Fibroblast of skin of left biceps (primary cell): ENCODE measurements at places on chromosomes 4 and X.
A peak's percentile ranks its signal among the peaks of the same experiment; 100 is the strongest.

DNA sequence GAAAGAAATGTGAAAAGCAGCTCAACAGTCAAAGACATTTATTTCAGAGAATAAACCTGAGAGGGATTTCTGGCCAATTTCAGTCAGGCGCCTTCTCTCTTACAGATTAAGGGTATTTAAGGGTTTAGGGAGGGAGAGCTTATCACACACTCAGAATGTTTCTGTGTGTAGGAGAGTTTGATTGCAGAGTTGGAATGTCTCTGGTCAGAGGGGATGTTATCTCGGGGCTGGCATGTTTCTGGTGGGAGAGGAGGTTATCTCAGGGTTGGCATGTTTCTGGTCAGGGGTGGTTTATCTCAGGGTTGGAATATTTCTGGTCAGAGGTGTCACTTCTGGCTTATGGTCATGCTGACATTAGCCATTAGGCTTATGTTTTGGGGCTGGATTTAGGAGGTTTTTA, 1920.5 kb upstream of the PCDH7 start:
- no peak for DNase-seq

GRCh38 chr4:88276952-88277710, 7.2 kb downstream of the PPM1K start:
- no peak for DNase-seq

DNA sequence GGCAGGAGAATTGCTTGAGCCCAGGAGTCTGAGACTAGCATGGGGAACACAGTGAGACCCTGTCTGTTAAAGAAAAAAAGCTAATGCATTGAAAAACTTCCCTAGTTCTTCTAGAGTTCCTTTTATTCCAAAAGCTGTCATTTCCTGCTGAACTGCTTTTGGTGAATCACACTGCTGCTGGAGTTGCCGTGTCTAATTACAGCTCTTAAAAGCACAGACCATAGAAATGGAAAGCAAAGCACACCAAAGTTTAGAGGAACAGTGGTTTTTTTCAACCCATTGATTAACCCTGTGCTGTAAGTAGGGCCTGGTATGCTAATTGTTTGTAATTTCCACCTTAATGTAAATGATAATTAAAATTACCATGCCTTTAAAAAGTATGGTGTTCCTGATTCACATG, 52.4 kb downstream of the SEPTIN11 start:
- no peak for DNase-seq

GRCh38 chr4:60039908-60040307, 1160.2 kb upstream of the ADGRL3 start:
- no peak for DNase-seq

DNA sequence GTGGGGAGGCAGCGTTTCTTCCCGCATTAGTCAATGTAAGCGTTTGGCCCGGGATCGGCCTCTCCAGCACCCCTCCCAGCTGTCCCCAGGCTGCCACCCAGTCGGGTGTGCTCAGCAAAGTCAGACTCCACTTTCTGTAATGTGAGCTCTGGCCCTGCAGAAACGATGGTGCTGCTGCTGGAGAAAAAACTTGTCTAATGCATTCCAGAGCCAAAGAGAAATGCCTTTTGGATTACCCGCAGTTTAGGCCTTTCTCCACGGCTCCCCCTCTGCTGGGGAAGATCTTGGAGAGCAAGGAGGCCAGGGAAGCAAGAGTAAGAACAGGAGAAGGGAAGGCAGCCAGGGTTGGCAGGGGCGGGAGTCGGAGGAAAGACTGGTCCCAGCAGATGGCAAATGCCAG, 55.2 kb downstream of the ELF4 start:
- DNase-seq, result peak; percentile 25

DNA sequence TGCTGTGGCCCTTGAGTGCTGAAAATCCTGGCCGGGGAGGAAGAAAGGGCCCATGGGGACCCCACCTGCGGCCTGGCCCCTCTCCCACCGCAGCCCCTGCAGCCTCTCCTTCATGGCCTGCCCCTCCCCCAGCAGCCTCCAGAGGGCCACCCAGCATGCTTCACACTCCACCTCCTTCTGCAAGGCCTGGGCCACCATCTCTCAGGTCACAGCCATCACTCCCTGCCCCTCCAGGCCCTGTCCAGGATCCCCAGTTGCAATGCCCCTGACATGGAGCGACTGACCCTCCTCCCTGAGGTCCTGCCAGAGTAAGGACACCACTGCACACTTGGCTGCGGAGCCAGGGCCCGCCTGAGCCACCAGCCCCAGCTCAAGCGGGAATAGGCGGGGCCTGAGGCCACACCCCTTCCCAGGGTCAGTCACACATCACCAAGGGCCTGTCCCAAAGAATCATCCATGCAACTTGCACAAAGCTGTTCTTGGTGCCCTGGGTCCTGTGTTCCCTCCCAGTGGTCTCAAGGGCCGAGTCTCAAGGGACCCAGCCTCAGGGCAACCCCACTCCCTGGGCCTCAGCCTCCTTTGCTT, 32.9 kb downstream of the CCNQ start:
- no peak for DNase-seq

GRCh38 chr4:6876440-6876839, 33.2 kb upstream of the TBC1D14 start:
- no peak for DNase-seq

DNA sequence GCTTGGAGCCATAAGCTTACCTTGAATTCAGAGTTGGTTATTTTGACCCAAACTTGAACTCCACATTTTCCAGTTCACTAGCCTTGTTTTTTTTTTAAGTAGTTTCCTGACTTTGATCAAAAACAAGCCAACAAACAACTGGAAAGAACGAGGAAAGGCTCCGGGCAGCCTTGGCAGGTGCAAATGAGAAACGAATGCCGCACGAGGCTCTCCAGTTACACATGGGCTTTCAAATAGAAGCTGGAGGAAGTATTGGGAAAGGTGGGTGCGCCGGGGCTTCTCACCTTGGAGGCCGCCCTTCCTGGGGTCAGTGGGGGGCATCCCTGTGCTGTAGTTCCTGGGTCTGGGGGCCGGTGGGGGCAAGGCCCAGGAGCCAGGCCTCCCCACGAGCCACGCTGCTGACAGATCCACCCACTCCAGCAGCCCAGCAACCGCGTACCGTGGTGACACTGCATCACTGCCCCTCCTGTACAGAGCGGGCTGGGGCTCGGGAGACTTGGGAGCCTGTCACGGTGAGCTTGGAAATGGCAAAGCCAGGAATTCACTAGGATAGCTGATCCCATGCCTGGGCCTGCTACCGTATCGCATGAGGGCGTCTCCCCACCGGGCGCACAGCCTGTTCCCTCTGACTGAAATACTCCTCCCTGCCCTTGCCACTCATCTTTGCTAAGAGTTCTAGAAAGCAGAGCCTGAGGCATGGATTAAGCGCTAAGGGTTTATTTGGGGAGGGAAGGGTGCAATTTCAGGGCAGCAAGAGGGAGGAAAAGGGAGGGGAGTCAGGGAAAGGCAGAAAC, 50.9 kb upstream of the ADRA2C start:
- no peak for DNase-seq

- DNase-seq, result no peak
These were observed 21.6 kb upstream of the C4orf54 start for GRCh38 chr4:99679204-99679603.

DNA sequence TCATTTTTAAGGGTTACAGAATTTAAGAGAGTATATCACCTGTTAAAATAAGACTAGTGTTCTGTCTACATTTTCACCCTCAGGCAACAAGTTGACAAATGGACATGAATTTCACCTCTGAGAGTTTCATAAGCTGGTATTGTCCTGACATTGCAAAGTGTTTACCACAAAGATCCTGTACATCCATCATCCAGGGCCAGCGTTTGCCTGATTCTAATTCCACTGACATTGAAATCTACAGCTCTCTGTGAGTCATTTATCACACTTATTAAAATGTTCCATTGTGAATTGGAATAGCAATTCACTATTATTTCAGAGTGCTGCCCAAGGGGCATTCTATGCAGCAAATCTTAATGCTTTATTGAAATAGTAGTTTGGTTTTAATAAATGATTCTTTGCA, 1499.4 kb upstream of the PCDH7 start:
- no peak for DNase-seq

DNA sequence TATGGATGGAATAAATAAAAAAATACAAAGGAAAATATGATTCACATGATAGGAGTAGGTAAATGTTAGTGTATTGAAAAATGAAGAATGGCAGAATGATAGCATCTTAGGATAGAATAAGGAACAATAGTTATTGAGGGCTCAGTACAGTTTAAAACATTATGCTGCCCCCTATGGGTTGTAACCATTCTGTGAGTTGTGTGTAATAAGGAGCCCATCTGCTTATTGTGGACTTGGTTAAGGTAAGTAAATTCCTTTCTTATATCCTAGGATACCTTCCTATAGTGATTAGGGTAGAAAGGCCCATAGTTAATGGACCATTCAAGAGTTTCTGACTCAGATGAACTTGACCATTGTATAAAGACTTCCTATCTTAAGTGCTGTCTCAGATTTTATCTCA, 195.8 kb downstream of the PDHA2 start:
- DNase-seq, result no peak

DNA sequence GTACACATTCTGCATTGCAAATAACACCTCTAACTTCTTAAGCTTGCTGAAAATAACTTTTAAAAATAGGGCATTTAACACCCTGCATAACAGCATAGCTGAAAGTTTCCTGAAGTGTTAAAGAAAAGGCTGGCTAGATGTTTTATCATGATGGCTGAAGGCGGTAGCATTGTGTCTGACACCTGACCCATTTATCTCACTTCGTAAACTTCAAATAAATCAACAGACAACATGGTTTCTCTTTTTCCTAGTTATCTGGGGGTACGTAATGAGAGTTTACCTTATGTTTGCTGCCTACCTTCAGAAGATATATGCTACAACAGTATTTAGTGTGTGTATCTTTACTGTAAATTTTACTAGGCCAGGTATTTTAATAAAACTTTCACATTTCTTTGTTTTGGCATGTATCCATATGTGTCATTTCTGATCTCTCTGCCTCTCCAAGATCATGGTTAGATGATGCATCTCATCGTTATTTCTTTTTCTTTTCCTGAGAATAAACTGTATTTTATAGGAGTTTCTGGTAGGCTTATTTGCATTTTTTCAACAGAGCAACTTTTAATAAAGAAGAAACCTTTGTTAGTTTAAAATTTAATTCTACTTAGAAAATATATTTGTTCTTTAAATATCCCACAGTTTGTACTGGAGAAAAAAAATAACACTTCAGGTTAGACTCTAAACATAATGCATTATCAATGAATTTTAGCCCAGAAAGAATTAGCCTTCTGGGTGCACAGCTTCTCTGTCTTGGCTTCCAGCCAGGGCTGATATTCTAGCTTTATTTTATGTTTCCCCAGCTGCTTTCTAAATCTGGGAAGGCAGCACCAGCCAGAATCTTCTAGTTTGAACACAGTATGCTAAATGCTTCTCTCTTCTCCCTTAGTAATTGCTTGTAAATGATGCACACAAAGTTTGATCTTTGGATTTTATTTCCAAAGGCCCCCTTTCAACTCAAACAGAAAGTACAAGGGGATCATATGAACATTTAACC, 2.9 kb downstream of the NDST4 start:
- DNase-seq, result no peak

DNA sequence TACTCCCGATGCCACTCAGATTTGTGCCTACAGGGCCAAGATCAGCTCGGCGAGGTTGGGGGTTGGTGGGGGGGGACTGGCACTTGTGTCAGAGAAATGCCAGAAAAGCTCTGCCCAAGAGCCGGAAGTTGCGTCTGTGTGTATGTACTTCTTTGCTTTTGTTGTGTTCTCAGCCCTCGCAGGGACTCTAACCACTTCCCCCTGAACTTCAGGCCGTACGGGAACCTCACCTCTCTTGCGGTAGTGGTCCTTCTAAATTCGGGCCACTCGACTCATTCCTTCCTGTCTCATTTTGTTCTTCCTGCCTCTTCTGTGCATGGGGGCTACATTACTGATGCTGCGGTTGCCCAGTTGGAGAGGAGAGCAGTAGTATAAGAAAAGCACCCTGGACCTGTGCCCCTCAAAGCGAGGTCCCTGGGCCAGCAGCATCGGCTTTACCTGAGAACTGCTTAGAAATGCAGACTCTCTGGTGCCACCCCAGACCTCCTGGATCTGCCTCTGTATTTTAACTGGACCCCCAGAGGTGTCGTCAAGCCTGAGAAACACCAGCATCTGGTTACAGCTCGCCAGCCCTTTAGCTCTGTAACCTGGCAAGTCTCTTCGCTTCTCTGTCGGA, 146.3 kb upstream of the RPS6KA3 start:
- DNase-seq, result no peak

DNA sequence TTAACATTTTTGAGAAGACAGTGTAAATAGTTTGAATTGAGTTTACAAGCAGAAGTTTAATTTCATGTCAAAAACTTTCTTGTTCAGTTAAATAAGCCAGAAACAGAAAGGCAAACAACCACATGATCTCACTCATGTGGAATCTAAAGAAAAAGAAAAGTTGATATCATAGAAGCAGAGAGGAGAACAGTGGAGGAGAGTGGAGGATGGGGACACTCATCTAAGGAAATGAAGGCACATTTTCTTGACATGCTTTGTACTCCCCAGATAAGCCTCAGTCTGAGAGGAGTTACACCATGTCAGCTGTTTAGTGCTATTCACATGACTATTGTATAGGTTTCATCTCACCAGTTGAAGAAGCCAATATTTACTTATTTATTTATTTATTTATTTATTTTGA, 13.5 kb downstream of the SNCA start:
- no peak for DNase-seq

DNA sequence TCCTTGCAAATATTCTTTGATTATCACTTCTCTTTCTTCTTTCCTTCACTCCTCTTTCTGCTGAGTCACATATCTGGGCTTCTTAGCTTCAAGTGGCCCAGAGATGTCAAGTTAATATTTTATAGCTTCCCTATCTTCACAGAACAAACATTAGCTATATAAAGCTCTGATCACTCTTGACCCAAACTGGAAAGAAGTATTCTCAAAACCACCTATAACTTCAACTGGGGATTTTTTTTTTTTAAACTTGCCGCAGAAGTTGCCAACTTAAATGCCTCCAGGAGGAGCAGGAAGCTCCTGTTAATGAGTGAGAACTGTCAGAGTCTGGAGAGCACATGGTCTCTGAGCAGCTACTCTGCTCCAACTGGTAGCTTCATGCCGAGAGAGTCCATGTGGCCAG, 233.3 kb upstream of the EDNRA start:
- no peak for DNase-seq

DNA sequence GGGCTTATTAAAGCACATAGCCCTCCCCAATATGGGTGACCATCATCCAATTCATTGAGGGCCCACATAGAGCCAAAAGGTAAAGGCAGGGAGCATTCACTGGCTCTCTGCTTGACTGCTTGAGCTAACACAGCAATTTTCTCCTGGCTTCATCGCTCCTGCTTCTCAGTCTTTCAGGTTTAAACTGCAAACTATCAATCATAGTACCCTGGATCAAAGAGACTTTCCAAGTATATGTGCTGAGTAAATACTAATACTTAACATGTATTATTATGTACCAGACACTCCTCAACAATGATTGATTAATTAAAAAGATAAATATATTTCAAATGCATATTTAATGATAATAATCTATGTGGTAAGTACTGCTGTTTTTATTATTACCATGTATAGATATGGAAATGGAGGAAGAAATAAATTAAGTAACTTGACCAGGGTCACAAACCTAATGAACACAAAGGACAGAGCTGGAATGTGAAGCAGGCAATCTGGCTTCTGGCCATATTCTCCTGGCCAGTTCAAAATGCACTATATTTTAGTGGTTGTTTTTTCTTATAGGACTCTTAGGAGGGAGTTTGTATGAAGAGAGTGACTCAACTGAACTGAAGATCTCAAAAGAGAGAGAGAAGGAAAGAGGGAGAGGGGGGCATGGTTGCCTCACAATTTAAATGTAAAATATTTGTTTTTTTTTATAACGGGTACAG, 1197.3 kb downstream of the TECRL start:
- no peak for DNase-seq
